HS-5 (cell line): ENCODE measurements at places on chromosomes 6 and 20.
A peak's percentile ranks its signal among the peaks of the same experiment; 100 is the strongest.

- DNase-seq, result peak; percentile 94
Measured at GRCh38 chr6:166619912-166620311, 7.1 kb downstream of the RPS6KA2 start.

GRCh38 chr6:158544428-158544827, 15.5 kb upstream of the TMEM181 start:
- no peak for DNase-seq

DNA sequence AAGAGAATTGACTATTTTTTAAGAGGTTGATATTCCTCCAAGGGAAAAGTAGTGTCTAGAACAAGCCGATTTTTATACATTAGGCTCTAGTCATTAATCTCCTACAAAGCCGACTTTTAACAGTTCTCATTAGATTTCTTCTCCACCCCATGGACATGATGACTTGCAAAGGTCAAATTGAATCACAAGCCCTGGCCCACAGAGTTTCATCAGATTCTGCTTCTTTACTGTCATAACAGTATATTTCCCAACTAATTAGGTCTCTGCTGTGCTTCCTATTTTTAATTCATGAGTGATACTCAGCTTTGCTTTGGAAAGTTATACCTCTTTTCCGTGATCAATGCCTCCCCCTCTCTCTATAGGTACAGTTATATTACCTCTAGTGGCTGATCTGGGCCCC, 90.6 kb upstream of the ADGRB3 start:
- no peak for DNase-seq

DNA sequence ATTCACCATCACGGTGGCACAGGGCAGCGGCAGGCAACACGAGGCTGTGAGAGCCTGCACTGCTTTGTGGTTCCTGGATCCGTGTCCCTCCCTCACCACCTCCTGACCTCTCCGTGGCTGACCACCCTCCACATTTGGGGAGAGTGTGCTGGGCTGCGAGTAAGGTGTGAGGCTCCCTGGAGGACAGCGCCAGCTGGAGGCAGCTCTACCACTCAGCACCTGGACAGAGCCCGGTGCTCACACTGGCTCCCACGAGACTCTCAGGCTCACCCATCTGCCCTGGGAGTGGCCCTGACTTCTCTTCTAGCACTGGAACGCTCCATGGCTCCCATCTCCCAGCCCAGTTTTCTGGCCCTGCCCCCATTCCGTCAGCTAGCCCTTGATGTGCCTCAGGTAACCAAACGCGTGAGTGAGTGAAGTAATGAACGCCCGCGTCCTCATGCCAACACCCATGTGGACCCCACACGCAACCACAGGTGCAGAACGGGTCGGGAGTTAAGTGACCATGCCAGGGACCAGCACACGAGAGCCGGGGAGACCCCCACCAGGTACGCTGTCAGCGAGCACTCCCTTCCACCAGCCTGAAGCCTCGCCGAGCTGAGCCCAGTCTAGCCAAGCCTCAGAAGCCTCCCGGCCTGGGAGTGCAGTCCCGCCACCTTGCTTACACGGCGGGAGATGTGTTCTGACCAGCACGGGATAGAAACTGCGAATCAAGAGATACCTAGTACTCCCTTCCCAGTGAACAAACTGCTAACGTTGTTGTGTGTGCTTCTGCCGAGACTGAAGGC, 137.2 kb downstream of the WDR27 start:
- DNase-seq, result no peak

- no peak for DNase-seq
Measured at GRCh38 chr20:64057628-64058498, 5.1 kb upstream of the TCEA2 start.

DNA sequence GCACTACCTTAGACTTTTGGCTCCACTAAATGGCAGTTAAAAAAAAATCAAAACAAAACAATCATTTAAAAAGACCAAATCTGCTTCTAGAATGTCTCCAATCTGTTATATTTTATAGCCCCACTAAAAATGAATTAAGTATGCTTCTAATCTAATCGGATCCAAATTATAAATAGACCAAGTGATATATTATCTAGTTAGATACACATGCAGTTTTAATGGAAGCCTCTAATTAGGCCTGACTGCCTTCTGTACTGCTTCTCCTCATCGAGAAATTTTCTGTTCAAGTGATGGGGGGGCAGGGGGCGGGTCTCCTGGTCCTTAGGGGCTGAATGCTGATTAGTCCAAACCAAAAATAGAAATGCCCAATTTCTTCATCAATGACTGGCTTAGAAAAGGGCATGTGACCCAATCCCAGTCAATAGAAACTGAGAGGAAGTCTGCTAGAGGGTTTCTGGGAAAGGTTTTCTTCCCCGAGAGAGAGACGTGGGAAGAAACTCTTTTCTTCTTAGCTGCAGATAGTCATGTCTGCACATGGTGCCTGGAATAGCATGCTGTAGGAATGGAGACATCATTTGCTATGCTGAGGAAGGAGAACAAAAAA, 6.9 kb downstream of the SESN1 start:
- no peak for DNase-seq

GRCh38 chr20:1010659-1011058, 8.5 kb upstream of the RSPO4 start:
- no peak for DNase-seq

GRCh38 chr6:91822581-91822980, 1235.7 kb upstream of the MAP3K7 start:
- DNase-seq, result peak; percentile 49

GRCh38 chr6:15987569-15987968, 141.3 kb upstream of the MYLIP start:
- DNase-seq, result no peak

DNA sequence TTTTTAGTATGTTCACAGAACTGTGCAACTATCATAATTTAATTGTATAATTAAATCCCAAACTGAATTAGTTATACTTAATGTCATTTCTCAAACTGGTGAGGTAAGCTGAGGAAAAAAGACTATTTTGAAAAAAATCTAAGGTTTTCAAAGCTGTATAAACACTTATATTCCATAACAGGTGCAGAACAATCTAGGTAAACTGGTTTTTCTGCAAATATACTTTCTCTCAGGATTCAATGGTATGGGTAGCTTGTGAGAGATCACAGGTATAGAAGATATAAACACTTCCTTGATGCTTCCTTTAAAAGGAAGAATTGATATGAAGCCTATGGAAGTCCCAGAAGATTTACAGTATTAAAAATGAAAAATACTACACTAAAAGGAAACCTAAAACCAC, 33.7 kb downstream of the NOL7 start:
- DNase-seq, result no peak

- peak; percentile 16 for DNase-seq
Measured at GRCh38 chr20:34410336-34410735, 47.3 kb downstream of the ITCH start.

GRCh38 chr6:12147557-12148316, 135.6 kb downstream of the HIVEP1 start:
- DNase-seq, result no peak

GRCh38 chr6:117264692-117265409, 507 bp upstream of the VGLL2 start:
- no peak for DNase-seq

DNA sequence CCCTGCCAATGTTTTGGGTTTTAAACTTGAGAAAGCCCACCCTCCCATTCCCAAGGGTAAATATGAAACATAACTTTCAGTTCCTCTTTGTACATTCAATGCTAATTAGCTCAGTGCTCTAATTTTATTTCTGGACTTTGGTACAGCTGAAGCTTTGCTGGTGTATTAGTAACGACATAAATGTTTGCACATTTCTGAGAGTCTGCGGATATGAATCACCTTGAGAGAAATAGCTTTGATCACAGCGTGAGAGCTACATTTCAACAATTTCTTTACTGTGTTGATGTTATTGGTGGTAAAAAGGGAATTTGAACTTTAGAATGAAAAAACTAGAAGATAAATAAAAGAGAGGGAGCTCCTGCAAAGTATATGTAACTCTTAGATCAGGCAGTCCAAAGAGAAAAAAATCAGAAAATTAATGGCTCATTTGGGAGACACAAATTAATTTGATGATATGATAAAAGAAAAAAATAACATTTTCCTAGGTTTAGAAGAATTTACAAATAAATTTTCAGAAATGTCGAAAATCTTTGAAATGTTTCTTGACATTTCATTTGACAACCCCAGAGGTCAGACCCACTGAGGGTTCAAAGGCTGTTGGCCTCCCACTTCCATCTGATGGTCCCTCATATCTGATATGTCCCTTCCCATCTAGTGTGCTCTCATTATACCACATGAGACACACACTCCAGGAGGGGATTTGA, 38.5 kb upstream of the CAP2 start:
- DNase-seq, result no peak

DNA sequence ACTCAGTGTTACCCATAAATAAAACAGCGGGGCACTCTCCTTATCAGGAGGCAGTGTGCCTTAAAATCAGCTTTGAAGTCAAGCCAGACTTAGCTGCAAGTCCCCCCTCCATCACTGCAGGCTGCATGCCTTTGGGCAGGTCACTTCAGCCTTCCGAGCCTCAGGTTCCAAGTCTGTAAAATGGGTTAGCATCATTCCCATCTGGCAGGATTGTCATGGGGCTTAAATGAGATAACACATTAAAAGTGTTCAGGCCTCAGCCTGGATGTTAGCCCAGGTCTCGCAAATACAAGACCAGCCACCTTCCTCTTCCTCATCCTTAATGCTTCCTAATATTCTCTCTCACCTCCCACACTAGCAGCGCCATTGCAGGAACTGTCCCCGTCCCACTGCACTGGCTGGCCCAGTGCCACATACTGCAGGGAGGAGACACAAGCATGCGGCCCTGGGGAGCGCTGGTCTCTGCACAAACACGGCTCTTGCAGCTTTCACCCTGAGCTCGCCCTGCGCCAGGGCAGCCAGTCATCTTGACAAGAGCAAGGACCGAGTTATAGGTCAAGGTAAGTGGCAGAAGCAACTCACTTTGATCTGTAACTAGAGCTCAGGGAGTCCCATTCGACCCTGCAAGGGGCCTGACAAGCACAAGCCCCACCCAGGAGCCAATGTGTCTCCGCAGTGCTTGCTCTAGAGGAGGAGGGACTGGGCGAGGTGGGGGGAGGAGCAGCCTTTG, 564.6 kb upstream of the AGPAT4 start:
- no peak for DNase-seq

DNA sequence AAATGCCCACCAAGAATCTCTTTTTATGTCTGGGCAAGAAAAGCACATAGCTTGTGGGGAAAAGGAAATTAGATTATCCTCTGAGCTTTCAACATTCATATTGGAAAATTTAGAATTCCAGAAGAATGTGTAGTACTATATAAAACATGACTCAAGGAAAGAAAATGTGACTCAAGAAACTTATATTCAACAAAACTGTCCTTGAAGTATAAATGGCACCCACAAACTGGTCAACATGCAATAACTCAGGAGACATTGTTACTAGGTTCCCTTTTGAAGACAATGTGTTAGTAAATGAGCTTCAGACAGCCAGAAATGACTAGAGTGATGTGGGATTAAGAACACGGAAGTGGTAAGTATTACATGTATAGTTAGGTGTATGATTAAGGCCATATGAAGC, 26.1 kb upstream of the TINAG start:
- DNase-seq, result peak; percentile 96

- no peak for DNase-seq
Measured at GRCh38 chr6:18681832-18682503, 294.8 kb downstream of the RNF144B start.

GRCh38 chr6:17490724-17491123, 97.3 kb downstream of the CAP2 start:
- DNase-seq, result no peak

- DNase-seq, result peak; percentile 23
Measured at GRCh38 chr6:164927288-164928056, 381.9 kb downstream of the C6orf118 start.

GRCh38 chr6:139917951-139918630, 543.6 kb upstream of the CITED2 start:
- DNase-seq, result no peak

- DNase-seq, result no peak
Measured at GRCh38 chr6:90107771-90108282, 188.8 kb downstream of the BACH2 start.

DNA sequence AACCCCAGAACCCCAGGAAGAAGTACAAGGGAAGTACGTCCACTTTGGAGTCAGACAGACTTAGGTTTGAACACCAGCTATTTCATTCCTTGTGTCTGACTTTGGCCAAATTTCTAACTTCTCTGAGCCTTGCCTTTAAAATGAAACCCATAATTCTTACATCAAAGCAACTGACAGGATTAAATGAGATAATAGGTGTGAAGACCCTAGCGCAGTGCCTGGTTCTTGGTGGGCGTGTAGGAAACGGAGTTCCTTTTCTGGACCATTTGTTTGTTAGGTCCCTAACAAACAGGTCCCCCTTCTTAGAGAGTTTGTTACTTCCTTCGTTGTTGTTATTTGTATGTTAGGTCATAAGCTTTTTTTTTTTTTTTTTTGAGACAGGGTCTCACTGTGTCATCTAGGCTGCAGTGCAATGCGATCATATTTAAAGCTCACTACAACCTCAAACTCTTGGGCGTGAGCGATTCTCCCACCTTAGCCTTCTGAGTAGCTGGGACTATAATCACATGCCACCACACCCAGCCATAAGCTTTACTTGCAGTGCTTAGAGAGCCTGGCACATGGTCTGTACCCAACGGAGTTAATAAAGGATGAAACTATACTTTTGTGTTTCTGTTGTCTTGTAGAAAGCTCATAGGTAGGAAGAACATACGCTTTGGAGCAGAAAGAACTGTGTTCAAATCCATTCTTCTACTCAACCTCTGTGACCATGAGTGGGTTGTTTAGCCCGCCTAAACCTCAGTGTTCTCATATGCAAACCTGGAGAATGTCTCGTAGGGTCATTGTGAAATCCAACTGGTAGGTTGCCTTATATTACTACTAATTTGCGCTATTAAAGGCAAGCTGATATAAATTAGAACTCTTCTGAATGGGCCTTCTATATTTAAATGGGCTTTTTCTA, 21.8 kb upstream of the MROH8 start:
- DNase-seq, result no peak

- DNase-seq, result peak; percentile 54
Measured at GRCh38 chr6:112475083-112475482, 128.0 kb downstream of the RFPL4B start.

DNA sequence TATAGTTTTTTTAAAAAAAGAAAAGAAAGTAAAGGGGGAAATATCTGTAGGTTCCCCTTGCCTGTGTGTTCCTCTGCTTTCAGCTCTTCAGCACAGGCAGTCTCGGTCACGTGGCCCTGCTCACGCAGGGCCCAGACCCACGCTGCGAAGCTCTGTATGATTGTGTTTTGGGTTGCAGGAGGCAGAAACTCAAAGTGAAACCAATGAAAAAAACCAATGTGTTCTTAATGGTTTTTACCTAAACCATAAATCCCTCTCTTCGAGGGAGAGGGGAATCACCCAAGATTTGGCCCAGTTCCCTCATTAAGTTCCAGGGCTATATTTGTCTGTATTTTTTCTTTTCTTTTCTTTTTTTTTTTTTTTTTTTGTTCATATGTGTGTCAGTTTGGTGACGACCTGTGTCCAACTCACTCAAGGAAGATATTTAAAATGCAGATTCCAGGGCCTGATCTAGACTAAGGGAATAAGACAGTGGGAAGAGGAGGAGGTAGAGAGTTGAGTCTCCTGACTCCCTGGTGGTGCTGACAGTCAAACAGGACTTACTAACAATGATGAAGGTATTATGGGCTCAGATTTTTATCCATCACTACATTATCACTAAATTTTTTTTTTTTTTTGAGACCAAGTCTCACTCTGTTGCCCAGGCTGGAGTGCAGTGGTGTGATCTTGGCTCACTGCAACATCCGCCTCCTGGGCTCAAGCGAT, 33.8 kb upstream of the RREB1 start:
- no peak for DNase-seq

GRCh38 chr6:834866-835265, 141.9 kb upstream of the EXOC2 start:
- no peak for DNase-seq

GRCh38 chr20:20603339-20603990, 109.0 kb downstream of the RALGAPA2 start:
- DNase-seq, result no peak
